ENCODE measurements at places on chromosomes 2 and 18.

DNA sequence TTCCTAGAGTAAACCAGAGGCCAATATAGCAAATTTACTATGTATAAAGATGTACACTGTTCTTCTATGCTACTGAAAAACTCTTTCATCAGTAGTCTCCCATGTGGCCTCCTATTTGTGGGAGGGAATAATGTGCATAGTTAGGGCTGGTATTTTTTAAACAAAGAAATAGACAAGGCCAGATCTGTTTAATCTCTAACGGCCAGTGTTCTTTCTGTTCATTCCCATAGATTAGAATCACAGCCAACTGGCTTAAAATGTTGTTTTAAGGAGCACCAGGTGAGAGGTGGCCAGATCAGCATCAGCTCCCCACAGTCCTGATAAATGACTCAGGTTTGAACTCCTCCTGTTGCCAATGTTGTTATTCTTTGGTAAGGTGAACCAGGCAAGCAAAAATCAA is 12.1 kb downstream of the LYPD6 start:
- DNase-seq = no peak

DNA sequence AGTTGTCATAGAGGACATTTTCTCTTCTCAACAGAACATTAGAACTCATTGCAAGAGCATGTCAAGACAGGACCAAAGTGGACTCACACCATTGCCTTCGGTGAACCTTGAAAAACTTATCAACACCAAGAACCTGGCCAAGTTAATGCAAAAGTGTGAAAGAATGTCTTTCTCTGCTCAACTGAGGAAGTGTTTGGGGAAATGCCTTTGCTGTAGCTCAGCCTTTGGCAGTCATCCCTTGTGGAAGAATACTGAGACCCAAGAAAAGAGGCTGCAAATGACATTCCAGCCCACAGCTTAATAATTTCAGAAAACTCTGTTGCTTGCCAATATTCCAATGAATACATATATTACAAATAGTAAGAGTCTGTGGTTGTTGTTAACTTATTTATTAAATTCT is 728.8 kb upstream of the PIK3C3 start:
- DNase-seq = no peak

DNA sequence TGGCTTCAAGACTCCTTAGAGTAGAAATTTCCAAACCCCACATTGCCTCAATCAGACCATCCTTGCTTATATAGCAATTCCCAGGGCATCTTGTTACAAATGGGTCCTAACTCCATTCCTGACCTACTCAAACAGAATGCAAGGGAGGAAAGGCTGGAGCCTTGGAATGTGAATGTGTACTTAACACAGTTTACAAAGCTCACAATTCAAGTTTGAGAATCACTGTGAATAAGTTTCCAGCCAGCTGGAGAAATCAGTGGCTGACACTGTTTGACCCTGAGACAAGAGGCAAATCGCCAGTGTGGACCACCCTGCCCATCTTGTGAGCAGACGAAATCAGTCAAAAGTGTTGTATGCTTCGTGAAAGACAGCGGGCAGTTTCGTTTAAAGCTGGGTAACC is 65.5 kb downstream of the SOWAHC start:
- no peak for DNase-seq

DNA sequence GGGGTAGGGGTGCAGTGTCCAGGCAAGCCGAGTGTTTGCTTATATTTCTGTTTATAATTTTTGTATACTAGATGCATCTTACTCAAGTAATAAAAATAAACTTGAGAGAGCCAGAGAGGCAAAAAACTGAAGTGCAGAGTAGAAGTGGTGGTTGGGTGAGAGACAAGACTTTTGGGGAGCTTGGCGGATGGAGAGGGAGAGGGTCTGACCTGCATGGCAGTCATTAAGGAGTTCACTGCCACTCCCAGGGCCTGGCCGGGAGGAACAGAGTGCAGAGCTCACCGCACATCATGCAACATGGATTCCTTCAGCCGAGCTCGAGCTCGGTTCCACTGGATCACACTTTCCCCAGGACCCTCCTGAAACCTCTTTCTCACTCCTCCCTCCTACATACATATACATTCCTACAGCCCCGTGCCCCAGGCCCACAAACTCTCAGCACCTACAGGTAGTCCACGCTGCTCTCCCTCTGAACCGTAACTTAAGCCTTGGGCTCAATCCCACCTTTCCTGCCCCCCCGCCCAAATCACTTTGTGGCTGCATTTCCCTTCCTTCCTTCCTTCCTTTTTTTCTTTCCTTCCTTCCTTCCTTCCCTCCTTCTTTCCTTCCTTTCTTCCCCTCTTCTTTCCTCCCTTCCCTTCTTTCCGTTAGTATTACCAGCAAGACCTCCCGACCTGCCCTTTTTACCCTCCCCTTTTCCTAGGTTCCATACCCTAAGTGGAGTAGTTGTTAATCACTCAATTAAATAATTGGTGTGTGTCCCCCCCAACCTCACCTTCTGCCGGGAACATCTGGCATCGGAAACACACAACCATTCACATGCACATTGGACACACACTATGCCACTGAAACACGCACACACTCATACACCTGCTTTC is 37.1 kb upstream of the ATP6V1B1 start:
- no peak for DNase-seq

DNA sequence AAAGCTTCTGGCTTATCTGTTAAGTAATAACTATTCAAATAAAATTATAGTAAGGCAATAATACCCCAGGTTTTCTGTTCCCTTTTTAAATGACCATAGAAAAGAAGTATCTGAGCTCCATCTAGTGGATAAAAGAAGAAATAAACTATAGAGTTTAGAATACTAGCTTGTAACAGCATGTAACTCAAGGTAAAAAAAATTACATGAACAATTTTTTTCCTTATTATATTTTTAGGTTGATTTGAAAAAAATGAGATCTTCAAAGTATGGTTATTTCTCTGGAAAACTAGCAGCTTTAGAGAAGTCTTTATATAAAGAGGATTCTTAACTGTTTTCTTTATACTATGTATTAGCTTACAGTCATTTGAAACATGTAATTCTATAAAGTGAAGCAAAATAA is 58.1 kb downstream of the NCKAP1 start:
- peak; percentile 50 for DNase-seq

- no peak for DNase-seq
Measured at GRCh38 chr2:174972924-174973323, 32.3 kb downstream of the CHN1 start.

DNA sequence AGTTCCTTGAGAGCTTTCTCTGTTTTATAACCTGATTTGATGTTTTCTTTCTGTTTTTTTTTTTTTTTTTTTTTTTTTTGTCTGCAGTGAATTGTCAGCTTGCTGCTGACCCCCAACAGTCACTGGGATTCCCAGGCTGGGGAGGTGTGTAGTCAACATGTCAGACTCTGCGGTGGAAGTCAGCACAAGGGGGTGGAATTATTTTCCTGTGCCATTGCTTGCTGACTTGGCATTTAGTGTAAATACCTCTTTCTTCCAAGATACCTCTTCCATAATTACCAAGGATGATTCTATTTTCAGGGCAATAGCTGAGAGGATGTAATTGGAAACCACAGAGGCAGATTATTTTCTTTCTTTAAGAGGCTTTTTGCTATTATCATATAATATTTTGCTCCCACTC is 266.3 kb downstream of the CCDC85A start:
- DNase-seq = no peak

- no peak for DNase-seq
Measured at GRCh38 chr2:137927846-137928245, 36.4 kb upstream of the HNMT start.

GRCh38 chr2:124875627-124876244 is 850.6 kb downstream of the CNTNAP5 start:
- DNase-seq = no peak

- no peak for DNase-seq
Measured at GRCh38 chr2:235909358-235909757, 258.8 kb downstream of the GBX2 start.

DNA sequence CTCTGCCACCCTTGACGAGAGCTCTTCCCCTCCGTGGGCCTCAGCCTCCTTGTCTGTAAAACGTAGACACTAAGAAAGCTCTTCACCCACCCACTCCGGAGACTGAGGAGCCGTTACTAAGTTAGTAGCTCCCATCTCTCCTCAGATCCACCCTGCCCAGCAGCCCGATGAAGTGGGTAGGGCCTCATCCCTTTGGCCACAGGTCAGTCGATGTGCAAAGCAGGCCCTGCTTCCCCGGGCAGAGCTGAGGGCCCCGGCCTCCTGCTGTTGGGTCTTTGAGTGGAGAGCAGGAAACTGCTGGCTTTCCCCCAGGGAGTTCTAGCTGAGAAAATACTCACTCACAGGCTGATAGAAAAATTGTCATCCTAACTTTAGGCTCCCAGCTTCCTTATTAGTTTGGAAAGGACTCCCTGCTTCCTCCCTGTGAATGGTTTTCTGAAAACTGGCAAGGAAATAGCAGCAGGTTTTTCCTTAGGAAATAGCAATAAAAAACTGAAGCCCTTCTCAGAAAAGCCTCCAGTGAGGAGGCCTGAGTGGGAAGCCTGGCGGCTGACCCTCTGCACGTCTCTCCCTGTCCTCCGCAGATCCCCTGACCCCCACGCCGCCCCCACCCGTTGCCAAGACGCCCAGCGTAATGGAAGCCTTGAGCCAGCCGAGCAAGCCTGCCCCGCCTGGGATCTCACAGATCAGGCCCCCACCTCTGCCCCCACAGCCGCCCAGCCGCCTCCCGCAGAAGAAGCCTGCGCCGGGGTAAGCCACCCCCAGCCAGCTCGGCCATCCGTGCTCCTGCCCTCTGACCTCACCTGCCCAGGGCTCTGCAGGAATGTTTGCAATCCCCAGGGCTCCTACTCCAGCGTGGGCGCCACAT is 30.2 kb downstream of the ITGB1BP1 start:
- no peak for DNase-seq

- no peak for DNase-seq
Measured at GRCh38 chr2:66430505-66431273, 4.2 kb upstream of the MEIS1 start.

- DNase-seq = no peak
Measured at GRCh38 chr2:239245107-239245506, 155.7 kb downstream of the HDAC4 start.

DNA sequence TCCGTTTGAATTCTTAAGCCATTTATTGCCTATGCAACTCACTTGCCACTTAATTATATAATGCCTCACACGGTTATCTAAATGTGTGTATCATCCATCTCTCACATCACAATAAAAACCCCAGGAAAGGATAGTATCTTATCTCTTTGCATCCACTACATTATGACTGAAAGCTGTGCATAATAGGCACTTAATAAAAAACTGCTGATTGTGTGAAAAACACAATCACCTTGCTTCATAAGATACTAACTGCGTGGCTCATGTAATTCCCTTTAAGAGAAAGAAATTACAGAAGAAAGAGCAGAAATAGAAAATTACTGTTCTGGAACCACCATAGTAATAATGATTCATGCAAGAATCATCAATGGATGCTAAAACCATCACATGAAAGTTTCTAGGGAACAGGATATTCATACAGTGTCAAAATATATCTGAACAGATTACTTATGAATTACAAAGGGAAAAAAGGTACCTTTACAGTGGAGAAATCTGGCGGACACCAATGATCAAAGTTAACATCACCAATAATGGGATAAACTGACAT is 29.3 kb downstream of the CUL3 start:
- no peak for DNase-seq

- DNase-seq = no peak
Measured at GRCh38 chr18:33350256-33350655, 90.3 kb downstream of the CCDC178 start.

DNA sequence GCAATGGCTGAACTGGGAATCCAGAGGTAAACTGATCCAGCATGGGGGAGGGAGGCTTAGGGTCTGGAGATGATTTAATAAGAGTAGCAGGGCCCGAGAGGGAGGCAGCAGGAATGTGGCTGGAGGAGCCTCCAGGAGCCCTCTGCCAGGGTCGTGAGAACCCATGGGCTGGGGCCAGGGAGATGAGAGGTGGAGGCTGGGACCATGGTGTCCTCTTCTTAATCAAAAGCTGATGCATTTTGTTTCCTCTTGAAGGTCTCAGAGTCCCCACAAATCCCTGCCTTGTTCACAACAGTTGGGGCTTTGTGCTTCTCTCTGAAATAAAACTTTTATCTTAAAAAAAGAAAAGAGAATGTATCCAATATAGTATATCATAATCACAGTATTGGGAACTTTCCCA is 123.7 kb upstream of the ZNF516 start:
- DNase-seq = no peak

DNA sequence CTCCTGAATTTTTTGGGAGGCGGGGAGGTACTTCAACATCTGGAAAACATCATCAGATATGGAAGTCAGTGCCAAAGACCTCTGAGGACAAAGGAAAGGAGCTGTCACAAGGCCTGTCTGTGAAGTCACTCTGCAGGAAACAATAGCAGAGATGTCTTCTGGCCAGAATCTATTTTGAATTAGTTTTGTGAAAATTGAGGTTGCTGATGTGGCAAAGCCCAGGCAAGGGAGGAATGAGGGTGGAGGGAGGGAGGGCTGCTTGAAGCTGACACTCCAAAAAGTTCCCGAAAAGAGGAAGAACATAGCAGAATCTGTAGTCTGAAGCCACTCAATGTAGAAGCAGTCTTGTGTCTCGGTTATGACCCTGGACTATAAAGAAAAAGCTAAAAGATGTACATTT is 151.1 kb upstream of the LHCGR start:
- DNase-seq = no peak

- peak; percentile 68 for DNase-seq
Measured at GRCh38 chr2:191245869-191246531, 796 bp downstream of the MYO1B start.

- DNase-seq = no peak
Measured at GRCh38 chr2:8277921-8278571, 403.8 kb upstream of the ID2 start.

- DNase-seq = no peak
Measured at GRCh38 chr2:122831649-122832048, 1076.2 kb downstream of the TSN start.

DNA sequence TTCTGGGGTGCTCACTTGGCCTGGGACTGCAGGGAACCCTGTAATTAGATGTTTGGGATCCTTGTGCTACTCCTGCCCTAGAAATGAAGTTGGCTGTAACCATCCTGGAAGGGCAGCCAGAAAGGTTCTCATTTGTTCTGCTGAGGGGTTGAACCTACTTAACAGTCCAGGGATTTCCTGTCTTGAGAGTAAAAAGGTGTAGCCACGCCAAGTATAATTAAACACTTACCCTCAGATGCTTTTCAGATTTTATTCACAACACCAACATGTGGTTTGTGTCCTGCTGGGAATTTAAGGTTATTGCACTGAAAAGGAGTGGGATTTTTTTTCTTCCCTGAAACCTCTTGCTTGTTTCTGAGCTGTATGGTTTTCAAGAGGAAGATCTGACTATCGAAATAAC is 222.4 kb upstream of the APCDD1 start:
- DNase-seq = peak; percentile 46

DNA sequence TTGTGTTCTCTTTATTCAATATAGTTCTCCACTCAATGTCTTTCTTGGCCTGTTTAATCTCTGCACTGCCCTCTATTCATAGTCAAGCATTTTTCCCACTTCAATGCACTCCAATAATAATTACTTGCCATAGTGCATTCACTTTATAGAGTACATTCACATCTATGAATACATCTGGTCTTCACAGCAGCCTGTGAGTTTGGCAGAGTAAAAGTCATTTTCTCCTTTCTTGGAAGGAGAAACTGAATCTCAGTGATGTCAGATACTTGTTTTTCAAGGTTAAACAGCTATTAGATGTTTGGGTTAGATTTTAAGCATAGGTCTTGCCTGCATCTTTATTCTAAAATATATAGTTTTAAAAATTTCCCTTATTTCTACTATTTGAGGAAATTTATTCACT is 373.2 kb downstream of the TRIB2 start:
- DNase-seq = peak; percentile 38

Data from NCI-H345 (cell line).